ENCODE measurements at places on chromosomes 3 and 15.

- no peak for DNase-seq
Observed at GRCh38 chr3:37096288-37096687, 78.1 kb downstream of the LRRFIP2 start.

DNA sequence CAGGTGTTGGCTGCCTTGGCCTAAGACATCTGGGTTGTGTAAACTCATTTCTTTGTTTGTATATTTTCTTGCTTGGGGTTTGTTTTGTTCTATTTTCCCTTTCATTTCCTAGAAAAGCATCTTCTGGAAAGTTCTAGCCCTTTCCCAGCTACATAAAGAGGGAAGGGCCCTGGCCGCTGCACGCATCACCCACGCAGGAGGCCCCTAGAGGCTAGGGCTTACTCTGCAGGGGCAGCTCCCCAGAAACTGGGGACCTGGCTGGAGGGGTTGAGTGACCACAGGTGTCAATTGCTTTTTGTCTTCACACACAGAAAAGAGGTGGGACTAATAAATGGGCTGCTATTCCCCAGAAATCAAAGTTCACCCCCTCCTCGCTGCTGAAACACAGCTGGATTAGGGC lies 52.6 kb downstream of the PDIA5 start:
- DNase-seq, result no peak

DNA sequence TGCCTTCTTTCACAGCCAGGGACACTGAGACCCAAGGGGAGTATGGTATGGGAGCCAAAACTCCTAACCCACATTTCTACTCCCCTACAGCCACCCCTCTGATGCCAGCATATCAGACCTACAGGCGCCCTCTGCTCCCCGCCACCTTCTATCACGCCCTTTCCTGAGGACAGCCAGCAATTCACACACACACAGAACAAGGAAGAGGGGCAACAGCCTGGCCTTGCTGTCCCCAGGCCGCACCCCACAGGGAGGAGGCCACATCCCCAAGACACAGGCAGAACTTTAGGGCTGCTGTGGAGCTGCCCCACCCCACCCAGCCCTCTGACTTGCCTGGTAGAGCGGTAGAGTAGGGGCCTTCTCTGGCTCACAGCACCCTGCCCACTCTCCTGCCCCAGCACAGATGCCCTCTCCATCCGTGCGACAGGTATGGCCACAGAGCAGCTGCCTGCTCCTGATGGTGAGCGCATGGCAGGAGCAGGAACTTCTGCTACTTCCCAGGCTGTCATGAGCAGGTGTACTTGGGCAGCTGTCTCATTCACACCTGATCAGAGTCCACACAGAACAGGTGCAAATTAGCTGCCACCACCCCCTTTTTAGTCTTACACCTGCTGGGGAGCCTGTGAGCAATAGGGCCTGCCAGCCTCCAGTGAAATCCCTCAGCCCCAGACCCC lies 33.4 kb downstream of the CCDC33 start:
- DNase-seq, result no peak

DNA sequence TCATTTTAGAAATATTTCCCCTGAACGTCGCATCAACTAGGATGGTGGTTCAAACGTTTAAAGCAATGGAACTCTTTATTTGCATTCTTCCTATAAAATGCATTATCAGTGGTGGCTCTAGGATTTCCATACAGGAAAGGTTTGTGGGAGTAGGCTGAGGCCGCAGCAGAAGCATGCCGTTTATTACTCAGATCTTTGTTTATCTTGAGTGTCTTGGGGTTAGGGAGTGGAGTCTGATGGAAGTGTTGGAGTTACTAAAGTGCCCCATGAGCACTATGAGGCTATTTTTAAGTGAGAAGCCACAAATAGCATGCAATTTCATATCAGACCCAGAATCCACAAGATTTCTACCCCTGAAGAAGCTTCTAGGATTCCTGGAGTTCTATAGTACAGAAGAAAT lies 26.2 kb downstream of the ATOSA start:
- DNase-seq, result no peak

DNA sequence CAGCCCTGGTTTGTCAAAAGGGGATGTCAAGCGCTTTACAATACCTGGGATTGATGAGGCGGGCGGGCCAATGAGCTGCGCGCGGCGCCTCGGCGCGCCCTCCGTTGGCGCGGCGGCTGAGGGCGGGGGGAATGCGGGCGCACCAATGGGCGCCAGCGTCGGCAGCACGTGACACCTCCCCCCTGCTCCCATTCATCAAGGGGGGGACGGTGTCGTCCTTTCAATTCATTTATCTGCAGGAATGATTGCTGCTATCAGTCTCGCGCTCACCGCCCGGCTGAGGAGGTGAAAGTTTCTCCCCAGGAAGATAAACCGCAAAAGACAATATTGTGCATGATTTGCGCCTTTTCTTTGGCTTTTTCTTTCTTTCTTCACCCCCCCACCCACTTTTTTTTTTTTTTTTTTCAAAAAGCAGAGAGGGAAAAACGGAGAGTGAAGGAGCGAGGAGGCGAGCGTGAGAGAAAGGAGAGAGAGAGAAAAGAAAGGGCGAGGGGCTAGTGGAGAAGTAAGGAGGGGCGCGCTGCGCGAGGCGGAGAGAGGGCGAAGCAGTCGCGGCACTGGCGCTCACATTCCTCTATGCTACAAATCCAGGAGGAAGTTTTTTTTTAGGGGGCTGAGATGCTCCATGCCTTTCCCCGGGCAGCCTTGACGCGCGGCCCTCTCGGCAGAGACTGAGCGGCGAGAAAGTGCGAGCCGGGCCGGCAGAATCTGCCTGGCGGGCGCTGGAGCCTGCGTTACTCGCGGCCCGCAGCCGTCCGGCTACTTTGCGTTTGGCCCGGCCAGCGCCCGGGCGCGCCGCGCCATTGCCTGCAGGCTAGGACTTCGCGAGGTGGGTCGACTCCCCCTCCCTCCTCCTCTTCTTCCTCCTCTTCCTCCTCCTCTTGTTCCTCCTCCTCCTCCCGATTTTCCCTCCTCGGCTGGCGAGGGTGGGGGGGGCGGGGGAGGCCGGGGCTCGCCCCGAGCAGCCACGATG lies at the start of gene ZIC1:
ZIC1 (plus strand) TSS at position 223 of the 973 bp plus-strand sequence; CDS start at position 971, 748 bp downstream.
- DNase-seq, result no peak

DNA sequence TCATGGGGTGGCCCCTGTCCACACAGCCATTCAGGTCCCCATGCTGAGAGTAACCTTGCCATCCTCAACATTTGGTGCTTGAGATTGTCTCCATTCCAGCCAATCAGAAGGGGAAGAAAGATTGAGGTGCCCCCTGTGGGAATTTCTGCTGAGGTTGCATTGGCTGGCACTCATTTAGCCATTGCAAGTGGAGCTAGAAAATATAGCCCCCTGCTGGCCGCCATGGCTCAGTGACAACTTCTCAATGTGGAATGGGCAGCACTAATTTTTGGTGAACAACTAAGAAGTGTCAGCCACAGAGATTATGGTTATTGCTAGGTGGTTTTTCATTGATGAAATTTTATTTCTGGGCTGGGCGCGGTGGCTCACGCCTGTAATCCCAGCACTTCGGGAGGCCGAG lies 22.0 kb downstream of the COL6A6 start:
- peak; percentile 4 for DNase-seq
